ENCODE measurements at places on chromosomes 5 and 9. TPM values are rescaled to one million over a fixed set of nuclear protein-coding genes. Genes with fewer than 3 reads are reported as not detected.

GRCh38 chr5:170591054-170591453 is 87.2 kb downstream of the KCNIP1 start:
- H3K27me3 ChIP-seq: no peaks in the 10 kb centered on the region
- H3K4me3 ChIP-seq: no peak overlapping the region
- DNase-seq: no peak
- H3K4me1 ChIP-seq: no peaks in the 10 kb centered on the region
- no peak overlapping the region for H3K27ac ChIP-seq

DNA sequence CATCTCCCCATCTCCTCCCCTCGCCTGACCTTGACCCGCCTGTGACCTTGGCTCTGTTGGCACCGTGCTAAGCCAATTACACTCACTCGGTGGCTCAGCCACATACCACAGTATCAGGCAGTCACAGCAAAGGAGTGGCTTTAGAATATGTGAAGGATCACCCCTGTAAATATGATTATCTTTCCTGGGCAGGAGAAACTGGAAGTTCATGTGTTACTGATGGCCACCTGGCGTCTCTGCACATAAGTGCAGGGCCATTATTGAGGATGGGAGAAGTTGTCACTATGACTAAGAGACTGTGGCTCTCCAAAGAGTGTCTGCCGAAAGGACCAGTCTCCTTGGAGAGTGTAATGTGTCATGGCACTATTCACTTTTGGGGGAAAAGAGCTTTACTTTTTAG is 116.9 kb upstream of the S1PR3 start:
- no peak overlapping the region for H3K27ac ChIP-seq
- no peaks in the 10 kb centered on the region for H3K4me1 ChIP-seq
- no peak overlapping the region for H3K4me3 ChIP-seq
- no peaks in the 10 kb centered on the region for H3K36me3 ChIP-seq

GRCh38 chr9:94703488-94704140 is 22.9 kb upstream of the AOPEP start:
- no peaks in the 10 kb centered on the region for H3K4me1 ChIP-seq
- H3K36me3 ChIP-seq: no peaks in the 10 kb centered on the region

DNA sequence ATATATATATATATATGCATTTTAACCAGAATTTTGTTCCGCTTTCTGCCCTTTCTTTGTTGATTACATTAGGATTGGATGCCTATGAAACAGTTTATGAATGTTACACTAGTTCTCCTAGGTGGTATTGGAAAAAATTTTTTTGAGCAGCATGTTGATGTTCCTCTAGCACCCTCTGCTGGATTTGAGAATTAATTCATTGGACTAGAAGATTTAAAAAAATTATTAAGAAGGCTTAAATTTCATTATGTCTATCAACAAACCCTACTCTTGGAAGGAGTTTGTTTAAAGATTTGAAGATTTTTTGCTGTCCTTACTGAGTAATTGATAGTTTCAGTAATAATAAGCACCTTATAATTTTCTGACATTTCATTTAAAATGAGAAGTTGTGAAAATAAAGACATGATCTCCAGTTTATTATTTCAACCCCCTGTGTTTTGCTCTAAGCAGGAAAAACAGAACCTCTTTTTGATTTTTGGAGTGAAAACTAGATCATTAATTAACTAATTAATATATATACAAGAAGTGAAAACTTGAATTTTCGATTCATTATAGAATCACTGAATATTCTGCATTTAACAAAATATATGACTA is 89.6 kb downstream of the CCDC171 start:
- no peaks in the 10 kb centered on the region for H3K4me1 ChIP-seq
- peak; percentile 75 for DNase-seq
- no peaks in the 10 kb centered on the region for H3K27me3 ChIP-seq

The MTREX gene
- total RNA-seq: 85.7 TPM

- H3K27me3 ChIP-seq: no peaks in the 10 kb centered on the region
- DNase-seq: peak; percentile 25
- no peak overlapping the region for H3K4me3 ChIP-seq
- H3K36me3 ChIP-seq: no peaks in the 10 kb centered on the region
- H3K4me1 ChIP-seq: no peaks in the 10 kb centered on the region
These were observed 38.3 kb downstream of the RETREG1 start for GRCh38 chr5:16578474-16578883.

The TPPP gene
- total RNA-seq: 0.26 TPM

The OR1J2 gene
- 0.33 TPM for total RNA-seq

DNA sequence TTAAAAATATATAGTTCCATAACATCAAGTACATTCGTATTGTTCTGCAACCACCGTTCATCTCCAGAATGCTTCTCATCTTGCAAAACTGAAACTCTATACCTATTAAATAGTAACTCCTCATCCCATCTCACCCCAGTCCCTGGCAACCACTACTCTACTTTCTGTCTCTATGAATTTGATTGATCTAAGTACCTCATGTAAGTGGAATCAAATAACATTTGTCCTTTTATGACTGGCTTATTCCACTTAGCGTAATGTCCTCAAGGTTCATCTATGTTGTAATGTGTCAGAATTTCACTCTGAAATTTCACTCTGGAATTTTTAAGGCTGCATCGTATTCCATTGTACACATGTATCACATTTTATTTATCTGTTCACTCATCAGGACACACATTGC is 132.1 kb upstream of the RUSC2 start:
- no peak for DNase-seq
- H3K27me3 ChIP-seq: no peaks in the 10 kb centered on the region
- no peak overlapping the region for H3K27ac ChIP-seq
- no peaks in the 10 kb centered on the region for H3K36me3 ChIP-seq
- H3K4me3 ChIP-seq: no peak overlapping the region
- H3K4me1 ChIP-seq: no peaks in the 10 kb centered on the region

The PCDHA1 gene
- under 0.01 TPM for total RNA-seq

DNA sequence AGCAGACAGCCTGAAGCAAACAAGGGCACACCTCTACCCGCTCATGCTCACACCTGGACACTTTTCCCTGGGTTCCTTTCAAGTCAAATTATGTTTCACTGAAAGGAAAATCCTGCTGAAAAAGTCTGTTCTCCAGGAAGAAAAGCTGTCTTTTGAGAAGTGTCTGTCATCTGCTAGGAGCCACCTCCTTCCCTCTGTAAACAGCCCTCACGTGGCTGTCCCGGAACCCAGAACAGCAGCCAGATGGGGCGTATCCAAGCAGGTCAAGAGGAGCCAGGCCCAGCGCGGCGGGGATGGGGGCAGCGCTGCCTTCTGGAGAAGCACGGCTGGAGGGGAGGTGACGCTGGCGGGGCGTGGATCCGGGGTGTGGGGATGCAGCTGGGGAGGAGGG is at the start of gene PNPLA7:
Gene PNPLA7 (minus strand): TSS at position 172 of the 391 bp plus-strand sequence. CDS start 205 bp downstream, outside the sequence.
- H3K36me3 ChIP-seq: peaks cover 5% of the 10 kb centered on the region
- peak within 1 kb of the TSS; percentile 50 for H3K27ac ChIP-seq

- DNase-seq: no peak
- no peak overlapping the region for H3K4me3 ChIP-seq
- no peaks in the 10 kb centered on the region for H3K27me3 ChIP-seq
- H3K36me3 ChIP-seq: no peaks in the 10 kb centered on the region
- H3K27ac ChIP-seq: no peak overlapping the region
- H3K4me1 ChIP-seq: no peaks in the 10 kb centered on the region
These were observed 63.2 kb upstream of the FYB1 start for GRCh38 chr5:39282561-39282960.

DNA sequence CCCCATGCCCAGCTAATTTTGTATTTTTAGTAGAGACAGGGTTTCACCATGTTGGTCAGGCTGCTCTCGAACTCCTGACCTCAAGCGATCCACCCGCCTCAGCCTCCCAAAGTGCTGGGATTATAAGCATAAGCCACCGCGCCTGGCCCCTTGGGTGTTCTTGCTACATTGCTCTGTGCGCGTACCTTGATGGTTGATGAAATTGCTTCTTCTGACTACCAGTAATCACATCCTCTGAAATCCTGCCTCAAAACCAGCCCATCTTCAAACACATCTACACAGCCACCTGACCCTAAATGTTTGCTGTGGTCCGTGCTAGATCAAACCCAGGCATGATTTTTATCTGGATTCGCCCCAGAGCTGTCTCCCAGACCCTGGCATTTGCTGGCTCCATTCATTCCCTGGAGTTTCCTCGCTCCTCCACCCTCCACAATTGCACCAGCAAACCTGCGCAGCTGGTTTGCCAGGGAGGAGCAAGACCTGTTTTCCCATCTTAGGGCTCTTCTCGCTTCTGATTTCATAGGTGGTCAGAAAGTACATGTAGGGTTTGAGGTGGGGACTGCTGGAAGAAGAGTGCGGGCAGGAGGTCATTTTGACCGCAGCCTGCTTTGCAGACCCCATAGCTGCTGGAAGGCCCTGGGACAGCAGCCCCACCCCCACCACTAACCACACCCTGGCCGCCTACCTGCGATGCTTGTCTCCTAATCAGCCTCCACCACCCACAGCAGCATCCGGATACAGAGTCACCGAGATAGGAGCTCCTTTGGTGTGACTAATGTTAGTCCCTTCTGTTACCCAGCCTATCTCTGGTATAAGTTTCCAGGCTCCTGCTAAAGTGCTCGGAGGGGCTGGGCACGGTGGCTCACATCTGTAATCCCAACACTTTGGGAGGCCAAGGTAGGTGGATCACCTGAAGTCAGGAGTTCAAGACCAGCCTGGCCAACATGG is 22.7 kb downstream of the SWI5 start:
- H3K4me3 ChIP-seq: no peak overlapping the region
- H3K27me3 ChIP-seq: no peaks in the 10 kb centered on the region
- no peaks in the 10 kb centered on the region for H3K36me3 ChIP-seq
- H3K4me1 ChIP-seq: peaks cover 6% of the 10 kb centered on the region
